Activated CD8-positive, alpha-beta memory T cell treated with anti-CD3 and anti-CD28 coated beads for 1 hour (primary cell): ENCODE measurements at places on chromosomes 2 and 18.

DNA sequence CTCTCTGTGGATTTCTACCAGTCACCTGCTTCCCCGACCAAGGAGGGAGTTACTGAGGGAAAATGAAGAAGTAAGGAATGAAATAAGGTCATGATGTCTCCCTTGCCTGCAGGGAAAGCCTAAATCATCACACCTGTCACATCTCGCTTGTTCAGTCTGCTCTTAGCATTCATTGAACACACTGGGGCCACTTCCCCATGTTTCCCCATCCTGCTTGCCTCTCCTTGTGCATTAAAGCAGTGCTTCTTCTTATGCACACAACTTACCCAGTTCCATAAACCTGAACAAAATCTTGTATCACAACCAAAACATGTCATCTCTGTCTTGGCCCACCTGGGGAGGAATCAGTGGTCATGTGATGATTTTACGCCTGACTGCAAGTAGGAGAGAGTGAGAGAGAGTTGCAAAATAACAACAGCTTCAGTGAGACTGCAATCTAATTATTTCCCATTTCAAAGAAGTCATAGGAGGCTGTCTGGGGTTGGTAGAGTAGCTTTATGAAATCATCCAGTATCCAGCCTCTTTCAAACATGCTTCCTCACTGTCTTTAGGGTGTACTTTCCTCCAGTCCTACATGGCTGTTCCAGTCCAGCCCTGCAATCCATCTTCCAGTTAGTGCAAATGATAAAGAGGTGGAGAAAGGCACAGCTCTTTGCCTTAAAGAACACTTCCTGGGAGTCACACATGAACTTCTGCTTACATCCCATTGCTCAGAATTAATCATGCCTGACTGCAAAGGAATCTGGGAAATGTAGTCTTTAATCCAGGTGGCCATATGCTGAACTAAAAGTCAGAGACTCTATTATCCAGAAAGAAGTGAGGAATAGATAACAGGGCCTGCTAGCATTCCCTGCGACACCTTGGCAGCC lies 220.1 kb downstream of the HAUS1 start:
- no peak for DNase-seq

DNA sequence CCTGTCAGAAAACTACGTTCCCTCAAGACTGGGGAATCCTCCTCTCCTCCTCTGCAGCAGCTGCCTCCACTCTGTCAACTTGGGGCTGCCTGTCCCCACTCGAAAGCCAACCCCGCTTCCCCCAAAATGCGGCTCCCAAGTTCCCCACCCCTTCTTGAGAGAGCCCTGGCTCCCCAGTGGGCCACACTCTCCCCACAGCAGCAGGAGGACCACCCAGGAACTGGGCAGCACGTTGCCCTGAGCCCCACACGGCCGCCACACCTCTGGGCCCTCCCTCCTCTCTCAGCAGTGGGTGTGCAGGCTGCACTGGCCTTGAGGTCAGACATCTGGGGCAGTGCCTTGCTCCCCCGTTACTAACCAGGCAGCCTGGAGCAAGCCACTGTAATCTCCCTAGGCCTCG lies 9.6 kb upstream of the TEX51 start:
- DNase-seq: no peak

DNA sequence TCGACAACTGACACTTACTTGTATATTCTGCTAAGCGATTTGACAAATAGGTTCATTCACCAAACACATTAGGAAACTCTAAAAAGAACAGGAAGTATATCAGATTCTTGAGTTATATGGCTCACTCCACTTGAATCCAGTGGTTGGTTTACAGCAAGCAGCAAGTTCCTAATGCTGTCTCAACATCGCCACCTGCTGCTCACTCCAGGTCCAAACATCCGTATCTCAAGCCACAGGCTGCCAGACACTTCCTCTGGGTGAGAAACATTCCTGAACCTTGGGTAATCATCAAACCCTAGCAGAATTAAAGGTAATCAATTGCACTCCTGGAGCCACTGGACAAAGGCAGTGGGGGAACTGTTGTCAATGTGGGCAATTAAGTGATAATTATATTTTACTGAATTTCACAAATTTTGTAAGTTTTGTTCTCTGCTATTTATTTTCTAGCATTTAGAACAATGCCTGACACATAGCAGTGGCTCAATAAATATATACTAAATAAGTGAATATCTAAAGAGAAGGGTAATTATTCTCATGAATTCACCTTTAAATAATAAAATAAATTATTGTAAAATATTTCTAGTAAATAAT lies 107.1 kb upstream of the TTN start:
- peak; percentile 9 for DNase-seq

- DNase-seq: no peak
Observed at GRCh38 chr2:214393796-214394195, 17.1 kb upstream of the VWC2L start.

DNA sequence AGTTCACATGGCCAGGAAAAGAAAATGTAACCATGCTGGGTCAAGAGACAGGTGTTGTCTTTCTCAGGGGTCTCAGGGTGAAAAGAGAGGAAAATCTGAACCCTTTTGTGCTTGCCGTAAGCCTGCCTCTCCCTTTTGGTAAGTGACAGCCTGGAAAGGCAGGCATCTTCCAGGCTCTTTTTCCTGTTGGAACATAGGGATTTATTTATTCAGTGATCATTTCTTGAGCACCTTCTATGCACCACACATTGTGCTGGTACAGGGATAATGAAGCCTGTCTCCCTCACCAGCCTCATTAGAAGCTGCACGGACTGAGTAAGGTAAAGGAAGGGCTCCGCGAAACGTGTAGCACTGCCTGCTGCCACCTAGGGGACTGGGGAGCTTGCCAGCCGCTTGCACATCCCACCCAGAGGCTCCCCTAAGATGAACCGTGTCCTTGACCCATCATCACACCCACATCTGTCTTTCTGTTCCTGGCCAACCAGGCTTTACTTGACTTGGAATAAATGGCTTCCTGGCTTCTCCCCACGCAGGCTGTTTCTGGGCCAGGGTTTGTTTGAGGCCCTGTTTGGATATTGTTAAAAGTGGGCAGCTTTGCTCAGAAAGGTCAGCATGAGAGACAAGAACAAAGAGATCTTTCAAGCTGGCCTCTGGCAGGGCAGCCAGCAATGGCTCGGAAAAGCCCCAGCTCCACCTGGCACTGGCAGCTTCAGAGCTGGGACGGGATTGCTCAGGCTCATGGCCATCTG lies 73.3 kb upstream of the MCFD2 start:
- no peak for DNase-seq

DNA sequence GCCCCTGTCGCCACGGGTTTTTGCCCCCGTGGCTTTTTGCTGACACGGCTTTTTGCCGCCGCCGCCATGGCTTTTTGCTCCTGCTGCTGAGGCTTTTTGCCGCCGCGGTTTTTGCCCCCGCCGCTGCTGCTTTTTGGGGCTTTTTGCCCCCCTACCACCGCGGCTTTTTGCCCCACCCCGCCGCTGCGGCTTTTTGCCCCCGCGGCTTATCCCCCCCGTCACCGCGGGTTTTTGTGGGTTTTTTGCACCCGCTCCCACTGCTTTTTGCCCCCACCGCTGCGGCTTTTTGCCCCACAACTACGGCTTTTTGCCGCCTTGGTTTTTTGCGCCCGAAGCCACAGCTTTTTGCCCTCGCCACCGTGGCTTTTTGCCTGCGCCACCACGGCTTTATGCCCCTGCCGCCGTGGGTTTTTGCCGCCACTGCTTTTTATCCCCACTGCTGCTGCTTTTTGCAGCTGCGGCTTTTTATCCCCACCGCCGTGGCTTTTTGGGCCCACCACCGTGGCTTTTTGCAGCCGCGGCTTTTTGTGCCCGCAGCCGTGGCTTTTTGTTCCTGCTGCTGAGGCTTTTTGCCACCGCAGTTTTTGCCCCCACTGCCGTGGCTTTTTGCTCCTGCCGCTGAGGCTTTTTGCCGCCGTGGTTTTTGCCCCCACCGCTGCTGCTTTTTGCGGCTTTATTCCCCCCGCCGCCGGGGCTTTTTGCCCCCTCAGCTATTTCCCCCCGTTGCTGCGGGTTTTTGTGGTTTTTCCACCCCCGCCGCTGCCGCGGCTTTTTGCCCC lies 2798.0 kb upstream of the TEKT4 start:
- DNase-seq: no peak
